ENCODE measurements at places on chromosomes 16 and 17. TPM values are rescaled to one million over a fixed set of nuclear protein-coding genes. Genes with fewer than 3 reads are reported as not detected.

DNA sequence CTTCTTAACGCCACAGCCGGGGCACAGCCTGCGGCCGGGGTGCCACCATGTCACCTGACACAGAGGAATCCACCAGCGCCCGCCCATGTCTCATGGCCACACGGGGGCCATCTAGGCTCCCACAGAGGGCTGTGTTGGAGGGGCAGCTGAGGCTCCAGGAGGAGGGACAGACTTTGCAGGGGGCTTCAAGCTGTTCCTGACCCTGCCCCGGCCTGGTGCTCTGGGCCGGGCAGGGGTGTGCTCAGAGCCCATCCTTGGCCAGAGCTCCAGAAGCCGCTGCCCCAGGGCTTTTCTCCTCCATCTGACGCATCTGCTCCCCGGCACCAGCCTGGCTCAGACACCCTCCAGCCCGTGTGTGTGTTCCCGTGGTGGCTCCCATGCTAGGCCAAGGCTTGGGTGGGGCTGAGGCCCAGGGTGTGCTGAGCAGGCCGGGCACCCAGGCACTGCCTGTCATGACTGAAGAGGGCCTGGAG, 7.8 kb upstream of the SLC38A10 start:
- no peaks in the 10 kb centered on the region for H3K36me3 ChIP-seq
- DNase-seq, result no peak
- peaks cover 5% of the 10 kb centered on the region for H3K4me1 ChIP-seq
- no peak overlapping the region for H3K27ac ChIP-seq
- no peaks in the 10 kb centered on the region for H3K27me3 ChIP-seq

- H3K4me1 ChIP-seq, result no peaks in the 10 kb centered on the region
- no peaks in the 10 kb centered on the region for H3K27me3 ChIP-seq
- H3K36me3 ChIP-seq, result peaks cover 58% of the 10 kb centered on the region
- no peak for DNase-seq
- no peak overlapping the region for H3K4me3 ChIP-seq
- no peak overlapping the region for H3K27ac ChIP-seq
Observed at GRCh38 chr17:17151962-17152361, 54.2 kb downstream of the PLD6 start.

- H3K36me3 ChIP-seq, result peaks cover 64% of the 10 kb centered on the region
- H3K4me3 ChIP-seq, result no peak overlapping the region
- H3K27ac ChIP-seq, result no peak overlapping the region
- no peaks in the 10 kb centered on the region for H3K4me1 ChIP-seq
- no peak for DNase-seq
Observed at GRCh38 chr16:84088695-84089395, 27.9 kb downstream of the MBTPS1 start.

DNA sequence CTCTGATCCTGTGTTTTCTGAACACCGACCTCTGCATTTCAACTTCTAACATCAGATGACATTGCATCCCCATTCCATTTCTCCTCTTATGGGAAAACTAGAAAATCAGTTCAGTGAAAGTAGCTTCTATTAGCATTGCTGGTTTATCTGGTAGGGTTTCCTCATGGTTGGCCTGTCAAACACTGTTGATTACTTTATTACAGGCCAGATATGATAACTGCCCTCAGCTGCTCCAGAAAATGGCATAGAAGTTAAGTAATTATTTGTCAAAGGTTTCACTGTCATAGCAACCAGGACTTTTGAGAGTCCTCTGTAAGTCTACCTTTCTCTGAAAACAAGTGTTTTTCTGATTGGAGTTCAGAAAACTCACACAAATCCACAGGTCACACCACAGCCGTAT, 3.0 kb downstream of the GFOD2 start:
- H3K4me1 ChIP-seq, result no peaks in the 10 kb centered on the region
- no peak for DNase-seq
- peaks cover 76% of the 10 kb centered on the region for H3K27me3 ChIP-seq
- no peak overlapping the region for H3K27ac ChIP-seq

- H3K4me1 ChIP-seq, result no peaks in the 10 kb centered on the region
- no peaks in the 10 kb centered on the region for H3K36me3 ChIP-seq
- DNase-seq, result peak; percentile 81
- no peak overlapping the region for H3K27ac ChIP-seq
- H3K4me3 ChIP-seq, result peak overlapping the region; percentile 5
- H3K27me3 ChIP-seq, result peaks cover 77% of the 10 kb centered on the region
Observed at GRCh38 chr17:35345926-35346771, 27.3 kb downstream of the SLFN11 start.

GRCh38 chr17:45104029-45104428, 28.3 kb downstream of the PLCD3 start:
- H3K4me1 ChIP-seq, result no peaks in the 10 kb centered on the region
- H3K27ac ChIP-seq, result no peak overlapping the region
- no peak for DNase-seq
- H3K36me3 ChIP-seq, result peaks cover 53% of the 10 kb centered on the region
- H3K4me3 ChIP-seq, result no peak overlapping the region
- H3K27me3 ChIP-seq, result no peaks in the 10 kb centered on the region

- no peak overlapping the region for H3K4me3 ChIP-seq
- H3K27ac ChIP-seq, result no peak overlapping the region
- H3K36me3 ChIP-seq, result no peaks in the 10 kb centered on the region
- H3K27me3 ChIP-seq, result no peaks in the 10 kb centered on the region
- no peaks in the 10 kb centered on the region for H3K4me1 ChIP-seq
Observed at GRCh38 chr16:24315343-24315742, 59.2 kb downstream of the CACNG3 start.

DNA sequence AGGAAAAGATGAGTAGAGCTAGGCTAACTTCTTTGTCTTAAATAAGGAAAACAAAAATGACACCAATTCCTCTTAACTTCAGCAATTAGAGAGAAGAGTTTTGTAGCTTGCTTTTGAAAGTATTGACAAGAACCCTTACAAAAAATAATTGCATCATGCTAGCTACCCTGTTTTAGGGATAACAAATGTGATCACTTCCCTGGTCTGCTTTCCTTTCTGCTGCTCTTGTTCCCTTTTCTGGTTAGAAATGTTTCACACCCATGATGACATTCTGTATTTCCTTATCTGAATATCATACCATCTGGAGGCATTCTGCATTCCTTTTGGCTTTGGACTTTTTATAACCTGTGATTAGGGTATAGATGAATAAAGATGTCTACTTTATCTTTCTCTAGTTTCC, 9.9 kb upstream of the SMIM36 start:
- no peak overlapping the region for H3K4me3 ChIP-seq
- H3K4me1 ChIP-seq, result no peaks in the 10 kb centered on the region
- no peak for DNase-seq
- no peak overlapping the region for H3K27ac ChIP-seq

DNA sequence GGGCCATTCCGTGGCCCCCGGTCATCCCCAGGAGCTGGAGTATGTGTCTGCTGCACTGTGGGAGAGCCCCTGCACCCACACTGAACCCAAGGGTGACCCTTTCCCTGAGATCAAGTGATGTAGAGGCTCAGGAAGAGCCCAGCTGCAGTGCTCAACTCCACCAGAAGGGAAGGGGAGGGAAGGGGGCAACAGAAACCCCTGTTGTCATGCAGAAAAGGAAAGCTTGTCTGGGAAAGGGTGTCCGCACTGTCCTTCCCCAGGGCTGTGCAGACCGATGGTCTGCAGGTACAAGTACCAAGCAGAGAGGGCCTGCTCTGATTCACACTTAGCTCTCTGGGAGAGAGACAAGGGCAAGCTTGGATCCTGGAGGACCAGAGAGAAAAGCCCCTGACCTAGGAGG, 45.7 kb upstream of the TOB1 start:
- H3K4me3 ChIP-seq, result no peak overlapping the region
- no peaks in the 10 kb centered on the region for H3K27me3 ChIP-seq
- no peak for DNase-seq
- peaks cover 10% of the 10 kb centered on the region for H3K4me1 ChIP-seq
- no peaks in the 10 kb centered on the region for H3K36me3 ChIP-seq
- no peak overlapping the region for H3K27ac ChIP-seq

DNA sequence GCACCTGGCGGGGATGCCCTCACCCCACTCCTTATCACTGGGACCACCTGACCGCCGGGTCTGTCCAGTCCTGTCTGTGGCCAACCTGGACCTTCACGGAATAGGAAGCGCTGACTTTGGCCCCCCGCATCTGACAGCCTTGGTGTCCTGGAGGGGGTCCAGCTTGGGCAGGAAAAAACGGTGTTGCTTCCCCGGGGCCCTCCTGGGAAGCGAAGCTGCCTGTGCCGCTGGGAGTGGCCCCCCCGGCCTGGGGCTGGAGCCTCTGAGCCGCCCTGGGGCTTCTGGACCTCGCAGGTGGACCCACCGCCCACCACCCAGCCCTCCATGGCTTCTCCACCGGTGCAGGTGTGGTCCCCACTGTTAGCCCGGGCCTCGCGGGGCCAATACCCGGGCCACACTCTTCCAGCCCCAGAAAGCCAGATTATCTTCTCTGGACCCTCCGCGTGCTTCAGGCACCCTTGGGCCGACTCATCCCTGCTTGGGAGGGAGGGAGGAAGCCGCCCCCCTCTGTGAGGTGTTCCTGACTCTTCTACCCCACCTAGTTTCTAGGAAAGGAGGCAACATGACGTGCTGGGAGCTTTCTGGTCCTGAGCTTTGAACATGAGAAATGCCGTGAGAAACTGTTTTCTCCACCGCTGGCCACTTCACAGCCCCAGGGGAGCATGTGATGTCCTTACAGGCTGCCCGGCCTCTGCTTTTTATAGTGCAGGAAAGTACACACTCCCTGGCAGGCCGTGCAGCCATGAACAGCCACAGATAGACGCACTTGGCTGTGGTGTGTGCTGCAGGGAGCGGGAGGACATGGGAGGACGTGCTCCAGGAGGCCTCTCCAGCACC, 1.1 kb downstream of the C1QTNF1 start:
- H3K27ac ChIP-seq, result no peak overlapping the region
- peaks cover 46% of the 10 kb centered on the region for H3K4me1 ChIP-seq
- H3K27me3 ChIP-seq, result peaks cover 21% of the 10 kb centered on the region
- H3K36me3 ChIP-seq, result no peaks in the 10 kb centered on the region
- peak overlapping the region; percentile 42 for H3K4me3 ChIP-seq
- peak; percentile 49 for DNase-seq

DNA sequence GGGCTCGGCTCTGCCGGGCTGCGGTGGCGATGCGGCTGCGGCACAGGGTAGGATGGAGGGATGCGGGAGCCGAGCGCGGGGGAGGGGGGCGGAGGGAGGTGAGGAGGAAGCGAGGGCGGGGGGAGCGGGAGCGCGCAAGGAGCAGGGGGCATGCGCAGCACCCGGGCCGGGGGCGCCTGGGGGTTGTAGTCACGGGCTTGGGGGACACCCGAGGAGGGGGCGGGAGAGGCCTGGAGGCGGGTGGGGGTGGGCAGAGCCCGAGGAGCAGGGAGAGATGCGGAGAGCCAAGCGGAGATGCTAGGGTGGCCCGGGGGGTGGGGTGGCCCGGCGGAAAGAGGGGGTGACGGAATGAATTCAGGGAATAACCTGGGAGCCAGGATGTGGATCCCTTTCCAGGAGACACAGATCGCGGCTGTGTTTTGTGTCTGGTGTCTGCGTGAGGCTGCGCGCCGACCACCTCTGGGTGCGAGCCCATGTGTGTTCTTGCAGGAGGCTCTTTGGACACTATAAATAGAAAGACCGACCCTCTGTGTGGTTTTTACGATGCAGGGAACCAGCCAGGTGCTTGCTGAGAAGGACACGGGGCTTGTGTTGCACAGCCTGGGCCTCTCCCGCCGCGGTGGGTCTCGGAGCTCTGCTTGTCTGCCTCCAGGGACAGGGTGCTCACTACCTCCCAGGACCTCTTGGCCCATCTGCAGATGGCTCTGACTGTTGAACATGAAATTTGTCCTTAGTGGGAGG, at the start of gene STX1B:
TSS of gene STX1B (minus strand) at position 54 of the 741 bp plus-strand sequence. CDS start 242 bp downstream, outside the sequence.
- H3K27ac ChIP-seq, result no peak within 1 kb of the TSS
- peak within 1 kb of the TSS; percentile 46 for H3K4me3 ChIP-seq
- no peaks in the 10 kb centered on the region for H3K4me1 ChIP-seq
- H3K27me3 ChIP-seq, result peaks cover 11% of the 10 kb centered on the region
- H3K36me3 ChIP-seq, result no peaks in the 10 kb centered on the region
- peak; percentile 31 for DNase-seq

DNA sequence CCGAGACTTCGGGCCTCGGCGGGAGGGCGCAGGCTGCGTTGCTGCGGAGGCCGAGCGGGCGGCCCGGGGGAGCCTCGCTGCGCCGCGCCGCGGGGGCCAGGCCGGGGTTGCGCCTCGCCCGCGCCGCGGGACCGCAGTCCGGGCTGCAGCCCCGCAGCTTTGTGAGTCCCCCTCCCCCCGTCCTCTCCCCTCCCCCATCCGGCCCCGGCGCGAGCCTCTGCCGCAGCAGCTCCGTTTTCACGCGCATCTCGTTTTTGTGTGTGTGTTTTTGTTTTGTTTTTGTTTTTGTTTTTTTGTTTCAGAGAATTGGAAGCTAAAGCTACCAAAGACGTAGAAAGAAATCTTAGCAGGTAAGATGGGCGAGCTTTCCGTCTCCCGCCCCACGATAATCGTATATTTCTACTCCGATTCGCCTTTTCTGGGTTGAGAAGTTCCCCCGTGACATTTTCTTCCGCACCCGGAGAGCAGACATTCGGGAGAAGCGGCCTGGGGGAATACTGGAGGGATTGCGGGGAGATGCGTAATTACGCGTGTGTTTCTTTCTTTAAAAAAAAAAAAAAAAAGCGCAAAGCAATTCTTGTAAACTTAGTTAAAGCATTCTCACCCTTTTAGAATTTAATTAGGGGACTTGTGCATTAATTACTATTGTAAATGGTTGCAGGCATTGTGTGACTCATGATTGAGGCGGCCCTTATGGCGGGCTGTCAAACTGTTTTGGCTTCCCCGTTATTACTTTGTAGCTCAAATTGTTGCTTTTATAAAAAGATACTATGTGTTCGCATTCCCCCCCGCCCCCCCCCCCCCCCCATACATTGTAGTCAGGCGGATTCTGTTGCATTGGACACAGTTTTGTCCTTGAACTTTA, 732 bp downstream of the TNRC6A start:
- H3K27me3 ChIP-seq, result no peaks in the 10 kb centered on the region
- H3K4me3 ChIP-seq, result peak overlapping the region; percentile 100
- peak overlapping the region; percentile 99 for H3K27ac ChIP-seq
- DNase-seq, result peak; percentile 18
- no peaks in the 10 kb centered on the region for H3K36me3 ChIP-seq
- H3K4me1 ChIP-seq, result peaks cover 26% of the 10 kb centered on the region

Gene RAC3
- 73.7 TPM for total RNA-seq

Gene SLFN12
- 0.81 TPM for total RNA-seq

Gene DOC2A
- total RNA-seq, result 7.2 TPM

Gene CEMP1
- 1.3 TPM for total RNA-seq
